ENCODE measurements at places on chromosomes 2 and 18. TPM values are rescaled to one million over a fixed set of nuclear protein-coding genes. Genes with fewer than 3 reads are reported as not detected.

CDH2 gene
- not detected for total RNA-seq

ONECUT2 gene
- not detected for total RNA-seq

ATP6V1C2 gene
- not detected for total RNA-seq

DCDC2C gene
- total RNA-seq = not detected

DNER gene
- not detected for total RNA-seq

SP9 gene
- total RNA-seq = not detected

ANKRD30BL gene
- total RNA-seq = not detected

LAMA1 gene
- total RNA-seq = not detected

AMMECR1L gene
- total RNA-seq = 14.0 TPM

RAMP1 gene
- total RNA-seq = not detected

CRYBA2 gene
- not detected for total RNA-seq

COL4A4 gene
- total RNA-seq = not detected

DNA sequence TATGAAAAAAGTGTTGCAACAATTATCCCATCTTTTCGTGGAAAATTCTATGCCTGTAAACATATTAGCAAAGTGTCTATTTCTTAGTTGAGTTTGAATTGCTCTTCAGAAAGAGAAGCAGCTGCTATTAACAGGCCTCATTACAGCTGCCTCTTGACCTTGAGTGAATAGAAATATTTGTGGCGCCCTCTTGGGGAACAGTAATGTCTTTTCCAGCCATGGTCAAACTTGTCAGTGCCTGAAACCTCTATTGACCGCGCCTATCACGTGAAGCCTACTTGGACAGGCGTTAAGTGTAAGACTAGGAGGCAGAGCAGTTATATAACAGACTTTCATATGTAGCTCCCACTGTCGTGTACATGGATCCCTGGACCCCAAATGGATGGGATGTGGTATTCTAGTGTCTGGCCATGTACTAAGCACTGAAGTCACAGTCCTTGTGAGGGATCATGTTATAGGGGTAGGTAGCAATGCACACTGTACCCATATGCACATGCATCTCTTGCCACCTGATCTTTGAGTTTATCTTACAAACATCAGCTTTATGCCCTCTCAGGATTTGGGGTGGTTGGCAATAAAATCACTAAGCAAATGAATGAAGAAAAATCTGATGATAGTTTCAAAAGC, 245.0 kb downstream of the PTGR3 start:
- DNase-seq = no peak

DNA sequence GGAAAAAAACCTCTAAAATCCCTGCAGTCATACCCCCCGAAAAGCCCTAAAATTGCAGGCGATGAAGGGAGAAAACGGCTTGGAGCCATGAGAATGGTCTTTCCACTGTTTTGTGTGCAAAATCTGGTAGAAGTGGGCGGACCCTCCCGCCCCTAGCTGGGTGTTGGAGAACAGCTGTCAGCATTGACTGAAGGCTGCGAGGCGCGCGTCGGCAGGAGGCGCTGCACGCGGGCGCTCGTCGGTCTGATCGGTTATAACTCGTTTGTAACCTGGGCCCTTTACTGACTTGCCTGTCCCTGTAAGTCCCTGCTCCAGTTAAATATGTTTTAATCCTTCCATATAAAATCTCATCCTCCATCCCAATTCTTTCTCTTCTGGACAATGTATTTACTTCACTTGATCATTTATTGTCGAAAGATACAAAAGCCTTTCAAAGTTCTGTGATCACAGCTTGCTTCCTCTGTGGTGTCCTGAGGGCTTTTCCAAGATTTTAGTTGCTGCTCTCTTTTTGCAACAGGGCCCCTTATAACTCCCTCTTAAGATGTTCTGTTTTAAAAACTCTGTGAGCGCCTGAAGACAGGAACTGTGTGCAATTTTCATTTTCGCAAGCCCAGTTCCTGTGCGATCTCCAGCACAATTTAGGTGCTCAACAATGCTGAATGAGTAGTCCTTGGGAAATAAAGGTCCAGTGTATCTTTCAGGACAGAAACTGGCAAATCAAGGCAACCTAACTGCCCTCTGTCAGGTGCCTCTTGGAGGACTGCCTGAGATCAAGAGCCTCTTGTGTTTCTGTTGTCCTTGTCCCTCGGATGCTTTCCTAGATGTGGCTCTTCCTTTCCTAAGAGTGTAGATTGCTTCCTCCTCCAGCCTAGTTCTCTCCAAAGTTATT, 918 bp upstream of the HNRNPLL start:
- peak; percentile 93 for DNase-seq

GRCh38 chr2:48572816-48573215, 42.9 kb downstream of the STON1 start:
- no peak for DNase-seq

DNA sequence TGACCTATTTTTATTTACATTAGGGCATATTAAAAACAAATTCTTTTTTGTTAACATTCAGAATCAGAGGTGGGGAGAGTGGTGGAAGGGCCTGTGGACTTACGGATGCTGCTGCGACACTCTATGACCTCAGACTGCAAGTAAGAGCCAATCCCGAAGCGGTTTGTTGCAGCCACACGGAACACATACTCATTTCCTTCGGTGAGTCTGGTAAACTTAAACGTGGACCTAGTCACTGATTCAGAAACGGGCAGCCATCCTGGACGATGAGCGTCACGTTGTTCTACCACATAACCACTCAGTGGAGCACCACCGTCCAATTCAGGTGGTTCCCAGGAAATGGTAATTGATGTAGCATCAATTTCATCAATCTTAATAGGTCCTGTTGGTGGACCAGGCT, 61.9 kb downstream of the PLEKHA3 start:
- DNase-seq = no peak

- DNase-seq = no peak
Measured at GRCh38 chr2:17803497-17803896, 12.8 kb upstream of the MSGN1 start.

DNA sequence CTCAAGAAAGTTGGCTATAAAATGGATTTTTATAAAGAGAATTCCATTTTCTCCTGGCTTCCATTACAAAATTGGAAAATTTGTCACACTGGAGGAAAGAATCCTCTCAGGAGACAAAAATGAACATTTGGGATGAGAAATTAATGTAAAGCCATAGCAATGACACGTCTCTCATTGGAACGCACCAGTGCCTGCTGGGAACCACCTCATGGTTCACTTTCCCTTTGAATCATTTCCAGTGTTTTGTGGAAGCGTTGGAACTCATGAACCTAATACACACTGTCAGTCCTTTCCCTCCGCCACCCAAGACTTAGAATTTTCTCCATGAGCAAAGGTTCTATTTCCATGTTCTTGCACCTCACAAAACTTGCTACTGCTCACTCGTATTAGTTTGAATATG, 21.0 kb upstream of the NRP2 start:
- DNase-seq = no peak

DNA sequence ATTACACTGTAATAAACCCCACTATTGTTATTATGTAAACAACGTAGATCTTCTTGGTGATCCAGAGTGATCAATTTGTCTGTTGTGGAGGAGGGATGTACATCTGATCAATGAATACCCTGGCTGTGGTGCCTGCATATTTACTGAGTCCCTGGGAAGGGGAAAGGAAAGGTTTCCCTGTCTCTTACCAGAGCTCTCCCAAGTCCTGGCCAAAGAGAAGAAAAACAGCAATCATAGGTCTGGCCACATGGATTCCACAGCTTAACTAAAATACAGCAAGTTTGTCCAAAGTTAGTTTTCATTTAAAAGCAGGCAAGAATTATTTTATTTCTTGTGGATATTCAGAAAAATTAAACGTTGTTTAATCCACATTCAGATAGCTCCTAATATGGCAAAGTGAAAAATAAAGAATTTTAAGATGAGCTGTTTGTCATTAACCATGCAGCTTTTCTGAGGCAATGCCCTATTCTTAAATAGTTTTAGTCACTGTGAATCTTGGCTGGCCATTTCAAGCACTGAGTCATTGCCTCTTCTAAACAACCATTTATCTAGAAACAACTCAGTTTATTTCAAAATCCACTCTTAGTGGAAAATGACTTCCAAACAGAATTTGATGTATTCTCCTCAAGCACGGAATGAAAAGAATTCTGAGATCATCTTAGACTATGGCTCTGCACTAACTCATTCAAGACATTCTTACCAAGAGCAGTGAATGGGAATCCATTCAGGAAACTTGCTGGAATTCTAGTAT, 1004.4 kb upstream of the CDH2 start:
- no peak for DNase-seq

DNA sequence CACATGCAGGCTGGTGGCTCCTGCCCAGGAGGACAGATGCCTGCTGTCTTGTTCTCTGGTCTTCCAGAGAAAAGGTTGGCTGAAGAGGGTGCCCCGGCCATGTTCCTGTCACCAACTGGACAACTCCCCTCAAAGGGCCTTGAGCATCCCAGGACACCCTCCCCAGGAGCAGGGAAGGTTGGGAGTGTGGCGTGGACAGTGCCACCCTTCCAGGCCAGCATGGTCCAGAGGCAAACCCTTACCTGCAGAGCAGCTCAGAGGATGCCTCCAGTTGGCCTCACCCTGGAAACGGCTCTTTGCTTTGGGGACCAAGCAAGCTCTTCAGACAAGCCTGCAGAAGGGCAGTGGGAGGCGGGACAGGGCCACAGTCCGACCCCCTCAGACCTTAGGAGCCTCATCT, 4.9 kb upstream of the GPC1 start:
- DNase-seq = no peak

DNA sequence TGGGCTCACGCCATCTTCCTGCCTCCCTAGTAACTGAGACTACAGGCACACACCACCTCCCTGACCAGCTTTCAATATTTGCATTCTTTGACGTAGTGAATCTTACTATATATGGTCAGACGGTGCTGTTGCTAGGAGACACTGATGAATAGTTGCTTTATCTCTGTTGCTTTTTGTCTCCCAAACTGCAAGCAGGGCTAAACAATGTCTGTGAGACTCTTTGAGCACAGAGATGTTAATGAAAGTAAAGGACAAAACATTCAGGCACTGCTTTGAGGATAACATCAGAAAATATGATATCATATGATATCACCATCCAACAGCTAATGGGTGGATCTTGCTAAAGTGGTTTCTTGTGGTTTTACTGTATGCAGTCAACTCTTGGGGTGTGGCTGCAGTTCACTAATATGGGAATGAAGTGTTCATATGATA, 43.0 kb downstream of the EMILIN2 start:
- peak; percentile 29 for DNase-seq

- DNase-seq = no peak
Measured at GRCh38 chr2:216974321-216975302, 114.7 kb upstream of the TNP1 start.

GRCh38 chr2:11356764-11357163, 12.3 kb upstream of the ROCK2 start:
- DNase-seq = no peak

DNA sequence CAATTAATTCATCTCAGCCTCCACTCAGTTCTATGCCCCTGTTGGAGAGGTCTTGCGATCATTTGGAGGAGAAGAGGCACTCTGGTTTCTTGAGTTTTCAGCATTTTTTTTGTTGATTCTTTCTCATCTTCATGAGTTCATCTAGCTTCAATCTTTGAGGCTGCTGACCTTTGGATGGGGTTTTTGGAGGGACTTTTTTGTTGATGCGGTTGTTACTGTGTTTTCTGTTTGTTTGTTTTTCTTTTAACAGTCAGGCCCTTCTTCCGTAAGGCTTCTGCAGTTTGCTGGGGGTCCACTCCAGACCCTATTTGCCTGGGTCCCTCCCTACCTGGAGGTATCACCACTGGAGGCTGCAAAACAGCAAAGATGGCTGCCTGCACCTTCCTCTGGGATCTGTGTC, 149.9 kb upstream of the RBBP8 start:
- DNase-seq = no peak

DNA sequence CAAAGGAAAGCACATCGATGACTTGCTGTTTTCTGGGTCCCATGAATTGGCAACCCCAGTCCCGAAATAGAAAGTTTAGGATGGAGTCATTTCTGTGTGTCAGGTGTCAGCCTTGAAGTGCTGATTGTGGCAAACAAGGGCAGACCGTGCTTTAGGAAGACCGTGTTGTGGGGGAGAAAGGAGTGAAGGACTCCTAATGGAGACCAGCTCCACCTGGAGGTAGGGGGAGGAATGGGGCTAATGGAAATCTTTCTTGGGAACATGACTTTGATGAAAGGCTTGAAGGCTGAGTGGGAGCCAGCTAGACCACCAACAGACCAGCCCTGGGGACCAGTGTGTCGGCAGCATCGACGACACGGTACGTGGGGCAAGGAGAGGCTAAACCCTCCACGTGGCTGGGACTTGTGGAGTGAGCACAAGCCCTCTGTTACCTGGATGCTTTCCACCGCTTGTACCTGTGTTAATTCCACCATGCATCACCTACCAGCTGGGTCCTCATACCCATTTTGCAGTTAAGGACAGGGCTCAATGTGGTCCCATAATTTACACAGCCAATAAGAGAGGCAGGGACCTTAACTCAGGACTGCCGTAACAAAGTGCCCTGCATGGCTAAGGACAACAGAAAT, 104.2 kb downstream of the SH3BP4 start:
- DNase-seq = no peak

DNA sequence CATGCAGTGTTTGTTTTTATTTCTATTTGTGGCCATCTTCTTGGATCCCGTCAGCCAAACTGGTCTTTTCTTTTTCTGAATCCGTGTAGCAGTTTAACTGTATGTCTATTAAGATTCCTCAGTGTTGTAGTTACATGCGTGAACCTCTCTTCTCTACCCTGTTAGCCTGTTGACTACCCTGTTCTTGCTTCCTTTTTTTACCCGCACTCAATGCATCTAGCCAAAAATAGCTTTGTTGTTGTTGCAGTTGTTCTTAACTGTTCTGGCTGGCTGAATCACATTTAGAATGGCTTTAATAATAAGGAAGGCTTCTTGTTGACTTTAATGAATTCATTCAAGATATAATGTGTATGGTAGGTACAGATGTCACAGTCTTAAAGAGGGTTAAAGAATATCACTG, 137.1 kb downstream of the LCLAT1 start:
- no peak for DNase-seq

GRCh38 chr2:38892819-38893218, 3.1 kb downstream of the ARHGEF33 start:
- DNase-seq = no peak

DNA sequence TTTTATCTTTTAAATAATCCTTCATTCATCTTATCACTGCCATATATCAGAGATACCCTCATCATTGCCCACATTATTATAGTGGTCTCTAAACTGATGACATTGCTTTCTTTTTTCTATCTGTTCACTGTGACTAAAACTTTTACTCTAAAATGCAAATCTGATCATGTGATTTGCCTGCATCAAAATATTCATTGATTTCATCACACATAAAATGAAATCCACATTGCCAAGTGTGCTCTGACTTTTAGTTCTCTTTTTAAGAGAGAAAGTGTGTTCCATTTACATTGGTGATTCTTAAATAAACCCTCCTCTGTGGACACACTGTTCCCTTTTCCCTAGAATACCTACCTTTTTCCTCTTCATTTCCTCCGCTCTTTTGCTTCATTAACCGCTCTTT, 7.5 kb downstream of the REL start:
- DNase-seq = no peak

- DNase-seq = no peak
Measured at GRCh38 chr2:170291474-170291873, 113.5 kb downstream of the MYO3B start.

- DNase-seq = no peak
Measured at GRCh38 chr2:218002845-218003180, at the start of gene TNS1. TNS1 (minus strand) TSS chr2:218002995; CDS start chr2:218002872, 123 bp downstream.

Data from CD4-positive, CD25-positive, alpha-beta regulatory T cell (primary cell).